ENCODE measurements at places on chromosomes 5 and 9.
A peak's percentile ranks its signal among the peaks of the same experiment; 100 is the strongest.

- DNase-seq = no peak
These were observed 129.7 kb upstream of the SLIT3 start for GRCh38 chr5:169430671-169431070.

DNA sequence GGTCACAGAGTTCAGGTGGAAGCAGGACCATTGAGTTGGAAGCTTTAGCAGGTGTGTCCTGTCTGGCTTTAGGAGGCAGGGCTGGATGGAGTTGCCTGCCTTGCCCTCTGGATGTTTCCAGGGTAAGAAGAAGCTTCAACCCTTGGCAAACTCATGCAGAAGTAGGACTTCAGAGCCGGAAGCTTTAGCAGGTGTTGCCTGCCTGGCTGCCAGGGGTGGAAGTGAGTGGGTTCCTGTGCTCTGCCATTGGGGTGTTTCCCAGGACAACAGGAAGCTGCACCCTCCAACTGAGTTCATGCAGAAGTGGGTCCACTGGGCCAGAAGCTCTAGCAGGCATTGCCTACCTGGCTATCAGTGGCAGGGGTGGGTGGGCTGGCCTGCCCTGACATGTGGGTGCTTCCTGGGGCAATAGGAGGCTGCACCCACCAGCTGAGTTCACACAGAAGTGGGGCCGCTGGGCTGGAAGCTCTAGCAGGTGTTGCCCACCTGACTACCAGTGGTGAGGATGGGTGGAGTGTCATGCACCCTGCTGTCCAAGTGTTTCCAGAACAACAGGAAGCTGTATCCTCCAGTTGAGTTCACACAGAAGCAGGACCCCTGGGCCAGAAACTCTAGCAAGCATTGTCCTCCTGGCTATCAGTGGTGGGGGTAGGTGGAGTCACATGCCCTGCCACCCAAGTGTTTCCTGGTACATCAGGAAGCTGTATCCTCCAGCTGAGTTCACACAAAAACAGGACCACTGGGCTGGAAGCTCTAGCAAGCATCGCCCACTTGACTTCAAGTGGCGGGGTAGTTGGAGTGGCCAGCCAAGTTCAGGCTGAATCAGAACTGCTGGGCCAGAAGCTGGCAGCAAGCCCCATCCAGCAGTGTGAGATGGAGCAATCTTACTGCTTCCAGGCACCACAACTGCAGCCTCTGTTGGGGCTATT lies 24.6 kb downstream of the LOX start:
- peak; percentile 65 for DNase-seq

GRCh38 chr9:18472841-18473251 lies 1.1 kb upstream of the ADAMTSL1 start:
- no peak for DNase-seq

DNA sequence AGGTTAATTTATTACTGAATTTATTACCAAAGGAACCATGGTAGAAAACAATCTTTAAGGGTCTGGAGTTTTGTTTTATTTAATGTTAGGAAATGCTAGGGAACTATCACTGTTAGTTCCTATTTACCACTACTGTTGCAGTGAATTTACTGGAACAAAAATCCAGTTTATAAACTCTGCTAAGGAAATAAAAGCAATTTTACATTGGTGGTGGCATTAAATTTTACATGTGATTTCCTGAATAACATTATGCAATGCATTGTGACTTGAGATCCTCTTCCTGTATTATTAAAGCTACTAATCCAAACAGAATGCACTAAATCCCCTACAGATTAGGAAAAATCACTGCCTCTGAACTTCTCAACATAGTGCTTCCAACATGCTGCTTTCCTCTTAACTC lies 599.5 kb upstream of the PTGER4 start:
- DNase-seq = no peak

- DNase-seq = no peak
These were observed 49.9 kb upstream of the C5orf46 start for GRCh38 chr5:147956064-147956841.

DNA sequence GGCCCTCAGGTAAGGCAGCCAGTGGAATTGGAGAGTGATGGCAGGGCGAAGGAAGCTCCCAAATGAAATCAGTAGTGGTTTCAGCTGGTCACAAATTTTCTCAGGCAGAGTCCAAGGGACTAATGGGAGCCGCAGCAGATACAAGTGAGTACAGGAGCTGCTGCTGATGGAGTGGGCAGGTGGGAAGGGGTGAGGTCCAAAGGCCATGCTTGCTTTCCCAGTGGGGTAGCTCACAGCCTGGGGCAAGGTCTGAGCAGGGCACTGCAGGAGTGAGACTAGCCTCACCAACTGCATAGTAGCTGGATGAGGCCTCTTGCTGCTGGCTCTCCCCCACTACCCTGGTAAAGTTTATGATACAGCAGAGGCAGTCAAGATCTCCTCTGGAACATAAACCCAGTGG lies 38.2 kb downstream of the MTAP start:
- no peak for DNase-seq

DNA sequence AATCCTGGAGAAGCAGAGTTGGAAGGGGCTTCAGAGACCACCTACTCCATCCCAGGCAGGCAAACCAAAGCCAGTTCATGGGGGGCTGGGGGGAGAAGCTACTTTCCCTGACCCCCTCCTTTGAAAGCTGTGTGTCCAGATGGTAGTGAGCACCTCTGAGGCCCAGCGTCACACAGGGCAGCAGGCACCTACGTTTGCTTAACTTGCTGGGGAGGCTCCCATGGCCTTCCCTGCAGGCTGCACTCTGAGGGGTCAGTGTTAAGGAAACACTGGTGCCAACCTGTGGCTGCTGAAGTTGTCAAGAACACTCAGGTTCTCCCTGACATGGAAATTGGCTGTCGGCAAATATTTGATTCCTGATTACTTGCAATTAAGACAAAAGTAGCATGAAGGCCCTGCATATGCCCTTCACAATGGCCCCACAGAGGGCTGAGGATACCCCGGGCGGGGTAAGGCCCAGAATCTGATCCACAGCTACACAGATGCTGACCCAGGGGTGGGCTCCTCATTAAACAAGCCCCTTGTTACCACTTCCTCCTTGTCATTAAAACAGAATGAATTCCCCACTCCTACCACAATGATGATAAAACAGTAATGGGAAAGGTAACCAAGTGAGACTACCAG lies 208.5 kb downstream of the FSTL4 start:
- DNase-seq = no peak

DNA sequence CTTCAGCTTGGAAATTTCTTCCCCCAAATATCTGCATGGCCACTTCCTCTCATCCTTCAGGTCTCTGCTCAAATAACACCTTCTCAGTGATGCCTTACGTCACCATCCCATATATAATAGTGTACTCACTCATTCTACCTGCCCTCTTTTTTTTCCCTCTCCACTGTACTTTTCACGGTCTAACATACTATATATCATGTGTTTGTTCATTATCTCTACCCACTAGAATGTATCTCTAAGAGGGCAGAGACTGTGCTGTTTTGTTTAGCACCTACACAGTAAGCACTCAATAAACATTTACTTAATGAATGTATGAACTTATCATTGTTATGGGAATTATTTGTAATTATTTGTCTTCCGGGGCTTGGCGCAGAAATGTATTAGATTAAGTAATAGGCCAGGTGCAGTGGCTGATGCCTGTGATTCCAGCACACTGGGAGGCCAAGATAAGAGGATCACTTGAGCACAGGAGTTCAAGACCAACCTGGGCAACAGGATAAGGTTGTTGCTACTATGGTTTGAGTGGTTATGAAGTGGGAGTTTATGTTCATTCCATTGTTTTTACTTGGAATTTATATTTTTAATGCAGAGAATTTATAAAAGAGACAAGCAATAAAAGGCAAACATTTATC lies 6.0 kb upstream of the IL13 start:
- no peak for DNase-seq

DNA sequence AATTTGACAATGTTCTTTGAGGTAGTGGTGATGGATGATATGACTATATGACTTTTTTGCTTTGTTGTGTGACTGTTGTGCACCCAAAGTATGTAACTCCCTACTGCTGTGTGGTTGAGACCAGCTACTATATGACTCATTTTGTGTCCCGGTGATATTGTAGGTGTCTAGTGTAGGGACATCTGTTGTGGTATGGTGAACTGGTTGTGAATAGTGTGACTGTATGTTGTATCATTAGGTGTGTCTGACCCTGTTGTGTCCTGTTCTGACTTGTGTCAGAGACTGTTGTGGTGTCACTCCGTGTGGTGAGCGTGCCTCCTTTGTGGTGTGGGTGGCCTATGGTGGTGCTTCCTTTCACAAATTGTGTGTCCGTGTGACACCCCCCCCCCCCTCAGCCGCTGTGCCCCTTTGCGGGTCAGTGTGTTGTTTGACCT lies 11.2 kb upstream of the CXXC5 start:
- no peak for DNase-seq
